NCI-H524 treated with DMSO at 0.1 percent for 48 hours (cell line): ENCODE measurements at places on chromosomes 11 and 22.

GRCh38 chr11:13303668-13304649 is 26.4 kb downstream of the BMAL1 start:
- no peak for DNase-seq

DNA sequence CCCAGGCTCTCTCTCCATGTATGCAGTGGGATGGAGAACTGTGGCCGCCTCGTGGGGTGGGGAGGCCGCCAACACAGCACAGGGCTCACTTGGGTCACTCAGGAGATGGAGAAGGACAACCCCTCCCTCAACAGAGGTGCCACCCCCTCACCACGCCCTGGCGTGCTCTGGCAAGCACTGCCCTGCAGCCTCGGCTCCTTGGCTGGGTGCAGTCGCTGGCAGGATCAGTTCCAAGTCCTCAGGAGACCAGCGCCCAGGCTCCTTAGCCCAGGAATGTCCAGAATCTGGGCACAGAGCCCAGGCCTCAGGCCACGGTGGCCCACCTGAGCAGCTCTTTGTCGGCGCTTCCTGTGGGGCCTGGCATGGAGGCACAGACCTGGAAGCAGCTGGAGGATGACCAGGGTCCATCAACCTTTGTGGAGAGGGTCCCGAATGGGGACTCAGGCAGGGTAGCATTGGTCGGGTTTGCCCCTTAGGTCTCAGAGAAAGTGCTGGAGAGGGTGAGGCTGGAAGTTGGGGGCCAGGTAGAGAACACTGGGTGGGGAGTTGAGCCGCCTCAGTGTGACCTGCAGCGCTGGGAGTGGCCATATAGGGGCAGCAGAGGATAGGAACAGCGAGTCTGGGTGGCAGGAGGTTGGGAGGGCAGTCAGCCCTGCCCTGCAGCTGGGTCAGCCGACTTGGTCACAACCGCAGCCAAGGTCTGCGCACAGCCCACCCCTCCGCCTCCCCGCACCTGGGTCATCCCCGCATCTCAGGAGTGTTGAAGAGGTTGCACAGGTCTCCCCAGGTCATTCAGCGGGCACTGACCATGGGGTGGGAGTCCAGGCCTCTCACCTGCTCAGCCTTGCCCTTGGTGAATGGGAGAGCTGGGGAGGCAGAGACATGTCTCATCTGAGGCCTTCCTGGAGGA is 8.2 kb downstream of the SUSD2 start:
- DNase-seq: peak; percentile 12

DNA sequence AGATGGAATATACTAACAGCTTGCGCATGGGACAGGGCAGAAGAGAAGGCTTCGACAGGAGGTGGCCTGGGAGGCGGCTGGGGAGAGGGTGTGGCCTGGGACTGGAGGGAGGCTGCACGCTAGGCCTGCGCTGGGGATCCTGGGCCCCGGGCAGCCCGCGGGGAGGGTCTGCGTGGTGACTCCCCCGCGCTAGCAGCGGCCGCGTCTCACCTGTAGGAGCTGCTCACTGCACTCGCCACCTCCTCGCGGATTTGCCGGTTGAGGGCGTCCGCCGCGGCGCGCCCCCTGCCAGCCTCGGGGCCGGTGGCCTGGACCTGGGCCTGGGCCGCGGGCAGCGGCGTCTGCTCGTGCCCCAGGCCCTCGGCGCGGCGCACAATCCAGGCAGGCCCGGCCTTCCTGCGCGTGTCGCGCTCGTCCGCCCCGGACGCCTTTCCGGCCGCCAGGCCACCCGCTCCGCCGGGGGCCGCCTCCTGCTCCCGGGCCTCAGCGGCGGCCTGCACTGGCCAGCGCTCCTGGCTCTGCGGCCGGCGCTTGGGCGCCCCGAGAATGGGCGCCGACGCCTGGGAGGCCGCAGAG is 1.5 kb downstream of the MAP6 start:
- DNase-seq: no peak

- DNase-seq: no peak
Observed at GRCh38 chr11:17646451-17647145, 72.8 kb upstream of the MYOD1 start.

- DNase-seq: no peak
Observed at GRCh38 chr11:1792461-1792860, 28.7 kb upstream of the CTSD start.

DNA sequence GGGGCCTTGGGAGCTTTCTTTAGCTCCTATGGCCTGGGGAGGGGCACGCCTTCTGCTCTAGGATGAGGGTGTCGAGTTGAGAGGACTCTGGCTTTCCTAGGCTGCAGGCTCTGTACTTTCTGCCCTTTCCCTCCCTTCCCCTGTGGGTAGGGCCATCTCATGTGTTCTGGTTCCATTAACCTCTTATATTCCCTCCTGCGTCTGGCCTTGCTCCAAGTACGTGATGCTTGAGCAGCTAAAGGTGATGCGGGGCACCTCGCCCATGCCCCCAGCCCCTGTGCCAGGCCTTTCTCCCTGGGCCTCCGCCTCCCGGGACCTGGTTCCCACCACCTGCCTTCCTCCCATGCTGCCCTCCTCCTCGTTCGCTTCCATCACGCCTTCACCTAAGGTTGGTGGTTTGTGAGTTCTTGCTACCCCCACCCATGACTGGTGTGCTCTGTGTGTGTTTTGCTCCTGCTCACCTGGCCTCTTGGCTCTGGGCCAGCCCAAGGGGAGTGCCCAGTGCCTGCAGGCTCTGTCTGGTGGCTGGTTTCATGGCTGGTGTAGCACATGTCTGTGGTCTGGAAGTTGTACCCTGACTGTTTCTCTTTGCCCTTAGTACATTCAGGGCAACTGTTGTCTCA is 34.1 kb downstream of the PHLDB1 start:
- no peak for DNase-seq

- DNase-seq: no peak
Observed at GRCh38 chr22:25880524-25880923, 138.5 kb downstream of the MYO18B start.

GRCh38 chr11:124415356-124415923 is 9.2 kb downstream of the OR8B4 start:
- no peak for DNase-seq

DNA sequence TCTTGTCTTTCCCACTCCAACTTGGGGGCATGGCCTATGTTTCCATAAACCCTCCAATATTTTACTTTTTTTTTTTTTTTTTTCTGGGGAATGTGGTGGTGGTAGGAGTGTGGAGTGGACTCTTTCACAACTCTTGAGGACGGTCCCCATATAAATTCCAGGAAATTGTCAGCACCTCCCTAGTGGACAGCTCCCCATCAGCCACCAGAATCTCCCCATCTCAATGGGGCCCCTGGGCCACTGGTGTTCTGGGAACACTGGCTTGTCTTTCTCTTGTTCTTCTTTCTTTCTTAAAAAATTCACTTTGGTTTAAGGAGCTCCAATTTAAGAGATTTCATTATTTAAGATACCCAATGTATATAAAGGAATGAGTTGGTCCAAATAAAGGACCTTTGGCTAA is 74.1 kb downstream of the ADM start:
- DNase-seq: no peak

DNA sequence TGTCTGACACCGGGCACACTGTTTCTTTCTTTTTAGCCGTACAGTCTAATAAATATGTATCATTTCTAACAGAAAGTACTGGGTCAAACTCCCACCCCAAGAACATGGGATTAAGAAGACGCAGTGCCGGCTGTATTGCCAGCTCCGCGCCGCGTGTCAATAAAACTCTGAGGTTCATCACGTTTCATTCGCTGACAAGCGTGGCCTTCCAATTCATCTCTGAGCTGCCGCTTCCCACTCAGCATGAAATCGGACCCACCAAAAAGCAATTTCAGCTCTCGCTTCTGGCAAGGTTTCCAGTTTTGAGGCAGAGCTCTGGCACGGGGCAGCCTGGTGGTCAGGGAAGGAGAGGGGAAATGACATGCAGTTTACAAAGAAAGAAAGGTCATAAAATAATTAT is 819.8 kb downstream of the OPCML start:
- no peak for DNase-seq

DNA sequence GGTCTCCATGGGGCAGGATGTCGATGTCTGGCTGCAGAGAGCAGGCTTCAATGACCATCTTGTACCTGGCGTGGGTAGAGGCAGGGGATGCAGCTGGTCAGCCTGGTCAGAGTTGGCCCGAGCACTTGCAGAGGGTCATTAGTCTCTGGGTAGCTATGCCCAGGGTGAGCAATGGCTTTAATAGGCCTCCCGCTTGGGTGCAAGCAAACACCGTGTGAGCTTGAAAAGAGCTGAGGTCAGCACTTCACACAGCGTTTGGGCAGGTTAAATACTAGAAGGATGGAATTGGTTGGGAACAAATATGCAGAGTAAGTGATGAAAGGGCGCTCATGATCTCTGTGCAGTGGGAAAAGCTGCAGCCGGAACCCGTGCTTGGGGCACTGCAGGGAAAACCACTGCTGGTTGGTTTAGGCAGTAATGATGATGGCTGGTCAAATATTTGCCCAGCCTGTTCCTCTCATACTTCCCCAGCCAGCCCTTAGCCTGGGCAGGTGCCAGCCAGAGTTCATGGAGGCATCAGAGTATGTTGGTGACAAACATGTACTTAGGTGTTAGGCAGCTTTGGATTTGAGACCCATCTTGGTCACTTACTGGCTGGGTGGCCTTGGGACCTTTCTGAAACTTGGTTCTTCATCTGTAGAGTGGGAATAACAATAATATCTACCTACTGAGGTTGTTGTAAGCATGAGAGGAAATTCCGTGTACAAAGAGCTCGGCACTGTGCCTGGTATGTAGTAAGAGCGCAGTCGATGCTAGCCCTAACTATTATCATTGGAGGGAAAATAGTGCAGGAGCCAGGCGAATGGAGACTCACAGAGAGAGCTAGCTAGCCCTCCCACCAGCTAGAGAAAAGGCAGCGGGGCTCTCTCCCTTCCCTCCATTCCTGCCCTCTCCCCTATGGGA is 25.2 kb upstream of the KCNJ11 start:
- no peak for DNase-seq

GRCh38 chr11:79333355-79333754 is 107.5 kb downstream of the TENM4 start:
- DNase-seq: no peak

DNA sequence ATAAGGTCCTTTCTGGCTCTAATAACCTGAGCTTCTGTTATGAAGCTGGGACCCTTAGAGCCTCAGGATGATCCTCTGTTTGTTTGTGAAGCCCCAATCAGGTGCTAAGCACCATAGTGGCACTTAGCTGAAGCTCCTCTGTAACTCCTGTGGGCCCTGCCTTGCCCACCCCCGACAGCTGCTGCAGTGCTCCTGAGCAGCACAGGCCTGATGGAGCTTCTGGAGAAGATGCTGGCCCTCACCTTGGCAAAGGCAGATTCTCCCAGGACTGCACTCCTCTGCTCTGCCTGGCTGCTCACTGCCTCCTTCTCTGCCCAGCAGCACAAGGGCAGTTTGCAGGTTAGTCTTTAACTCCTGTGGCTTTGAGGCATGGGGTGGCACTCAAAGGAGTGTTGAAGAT is 19.0 kb upstream of the CCDC134 start:
- no peak for DNase-seq

GRCh38 chr11:120062561-120062930 is 75.4 kb downstream of the TRIM29 start:
- no peak for DNase-seq

DNA sequence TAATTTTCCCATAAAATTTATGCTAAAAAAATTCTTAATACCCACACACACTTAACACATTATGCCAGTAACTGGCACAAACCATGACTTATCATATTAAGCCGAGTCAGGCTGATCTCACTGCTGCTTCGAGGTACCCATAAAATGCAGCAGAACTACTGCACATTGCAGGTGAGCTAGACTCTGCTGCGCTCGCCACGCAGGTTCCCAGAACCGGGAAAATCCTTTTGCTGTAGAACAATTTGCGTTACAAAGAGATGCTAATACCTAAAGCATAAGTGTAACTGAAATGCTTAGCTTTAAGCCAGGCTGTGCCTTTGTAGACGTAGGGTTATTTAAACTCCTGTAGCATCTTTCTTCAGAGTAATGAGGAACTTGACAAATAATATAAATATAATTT is 200.3 kb downstream of the MSANTD4 start:
- DNase-seq: no peak

- peak; percentile 96 for DNase-seq
Observed at GRCh38 chr11:127105593-127106541, 105.3 kb upstream of the KIRREL3 start.

DNA sequence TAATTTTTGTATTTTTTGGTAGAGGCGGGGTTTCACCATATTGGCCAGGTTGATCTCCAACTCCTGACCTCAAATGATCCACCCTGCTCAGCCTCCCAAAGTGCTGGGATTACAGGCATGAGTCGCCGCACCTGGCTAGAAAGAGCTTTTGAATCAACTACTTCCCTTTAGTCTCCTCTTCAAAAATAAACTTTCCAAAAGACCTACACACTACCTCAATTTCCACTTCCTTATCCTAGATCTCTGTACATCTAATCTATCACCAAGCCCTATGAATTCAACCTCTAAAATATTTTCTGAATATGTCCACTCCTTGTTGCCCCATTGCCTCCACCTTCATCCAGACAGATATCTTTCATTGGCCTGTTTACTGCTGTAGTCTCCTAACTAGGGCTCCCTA is 13.1 kb upstream of the DDX6 start:
- no peak for DNase-seq

DNA sequence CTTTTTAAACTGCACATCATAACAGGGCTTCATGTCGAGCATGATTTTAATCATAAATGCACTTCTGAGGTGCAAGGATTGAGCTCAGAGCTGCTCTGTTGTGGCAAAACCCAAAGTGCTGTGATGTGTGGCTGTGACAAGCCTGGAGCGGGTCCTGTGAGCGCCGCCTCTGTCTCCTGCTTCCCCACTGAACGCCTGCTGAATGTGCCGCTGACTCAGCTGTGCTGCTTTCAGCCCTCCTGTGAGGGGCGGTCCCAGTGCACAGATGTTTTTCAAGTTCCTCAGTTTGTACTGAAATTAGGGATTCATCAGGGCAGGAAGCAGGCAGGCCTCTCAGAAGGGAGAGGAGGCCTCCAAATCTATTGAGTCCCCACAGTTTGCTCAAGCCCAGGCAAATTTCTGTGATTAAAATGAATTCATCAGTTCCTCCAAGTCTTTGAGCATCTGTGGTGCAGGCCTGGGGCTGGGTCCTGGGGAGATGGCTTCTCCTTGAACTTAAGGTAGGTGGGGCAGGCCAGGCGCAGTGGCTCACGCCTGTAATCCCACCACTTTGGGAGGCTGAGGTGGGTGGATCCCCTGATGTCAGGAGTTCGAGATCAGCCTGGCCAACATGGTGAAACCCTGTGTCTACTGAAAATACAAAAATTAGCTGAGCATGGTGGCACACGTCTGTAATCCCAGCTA is 3.0 kb upstream of the GTSE1 start:
- DNase-seq: no peak
